CD8-positive, alpha-beta memory T cell (primary cell): ENCODE measurements at places on chromosomes 6 and 20.

DNA sequence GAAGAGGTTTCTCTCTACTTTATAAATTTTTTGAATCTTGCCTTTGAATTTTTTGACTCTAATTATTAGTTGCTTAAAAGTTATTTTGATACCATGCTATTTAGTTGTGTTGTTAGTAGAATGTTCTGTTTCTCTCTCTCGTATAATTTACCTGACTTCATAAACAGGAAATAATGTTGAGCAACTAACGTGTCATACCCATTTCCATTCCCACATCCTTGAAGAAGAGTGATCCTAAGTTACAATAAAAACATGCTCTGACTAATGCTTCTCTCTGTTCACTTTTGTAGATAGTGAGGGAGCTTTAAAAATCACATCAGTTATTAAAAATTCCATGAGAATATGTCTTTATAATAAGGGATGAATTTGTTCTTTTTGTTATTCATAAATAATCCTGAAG, 69.7 kb downstream of the SAMD5 start:
- no peak overlapping the region for H3K4me3 ChIP-seq
- H3K27ac ChIP-seq, result no peak overlapping the region
- H3K4me1 ChIP-seq, result no peaks in the 10 kb centered on the region
- H3K27me3 ChIP-seq, result no peaks in the 10 kb centered on the region
- no peaks in the 10 kb centered on the region for H3K36me3 ChIP-seq

DNA sequence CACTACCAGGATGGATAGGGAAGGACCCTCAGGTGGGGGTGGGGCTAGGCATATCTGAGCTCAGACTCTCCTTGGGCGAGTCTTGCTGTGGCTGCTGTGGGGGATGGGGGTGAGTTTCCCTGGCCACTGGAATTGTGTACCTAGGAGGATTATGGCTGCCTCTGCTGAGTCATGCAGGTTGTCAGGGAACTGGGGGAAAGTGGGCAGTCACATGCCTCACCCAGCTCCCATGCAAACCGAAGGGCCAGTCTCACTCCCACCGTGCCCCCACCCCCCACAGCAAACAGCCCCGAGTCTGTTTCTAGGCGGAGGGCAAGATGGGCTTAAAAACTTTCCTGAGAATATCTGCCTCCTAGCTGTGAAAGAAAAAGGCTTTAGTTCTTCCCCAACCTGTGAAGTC, 210.3 kb upstream of the FERMT1 start:
- H3K27me3 ChIP-seq, result no peaks in the 10 kb centered on the region
- no peak overlapping the region for H3K4me3 ChIP-seq
- no peaks in the 10 kb centered on the region for H3K4me1 ChIP-seq
- DNase-seq, result no peak

DNA sequence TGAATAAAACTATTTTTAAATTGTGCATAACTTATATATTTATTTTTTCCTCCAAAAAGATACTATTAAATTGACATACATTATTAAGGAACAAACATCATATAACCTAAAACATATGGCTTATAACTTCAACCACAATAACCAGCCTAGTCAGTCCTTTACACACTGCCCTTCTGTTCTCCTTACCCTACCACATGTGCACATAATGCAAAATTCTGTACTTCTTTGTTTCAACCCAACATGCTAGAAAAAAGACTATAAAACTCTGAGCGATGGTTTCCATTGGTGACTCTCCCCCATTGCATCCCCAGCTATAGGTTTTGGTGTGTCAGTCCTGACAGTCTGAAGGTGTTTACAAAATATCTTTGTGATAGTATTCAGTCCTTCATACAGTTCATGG, 14.8 kb upstream of the TTK start:
- no peaks in the 10 kb centered on the region for H3K36me3 ChIP-seq
- H3K27ac ChIP-seq, result no peak overlapping the region
- no peaks in the 10 kb centered on the region for H3K4me1 ChIP-seq

DNA sequence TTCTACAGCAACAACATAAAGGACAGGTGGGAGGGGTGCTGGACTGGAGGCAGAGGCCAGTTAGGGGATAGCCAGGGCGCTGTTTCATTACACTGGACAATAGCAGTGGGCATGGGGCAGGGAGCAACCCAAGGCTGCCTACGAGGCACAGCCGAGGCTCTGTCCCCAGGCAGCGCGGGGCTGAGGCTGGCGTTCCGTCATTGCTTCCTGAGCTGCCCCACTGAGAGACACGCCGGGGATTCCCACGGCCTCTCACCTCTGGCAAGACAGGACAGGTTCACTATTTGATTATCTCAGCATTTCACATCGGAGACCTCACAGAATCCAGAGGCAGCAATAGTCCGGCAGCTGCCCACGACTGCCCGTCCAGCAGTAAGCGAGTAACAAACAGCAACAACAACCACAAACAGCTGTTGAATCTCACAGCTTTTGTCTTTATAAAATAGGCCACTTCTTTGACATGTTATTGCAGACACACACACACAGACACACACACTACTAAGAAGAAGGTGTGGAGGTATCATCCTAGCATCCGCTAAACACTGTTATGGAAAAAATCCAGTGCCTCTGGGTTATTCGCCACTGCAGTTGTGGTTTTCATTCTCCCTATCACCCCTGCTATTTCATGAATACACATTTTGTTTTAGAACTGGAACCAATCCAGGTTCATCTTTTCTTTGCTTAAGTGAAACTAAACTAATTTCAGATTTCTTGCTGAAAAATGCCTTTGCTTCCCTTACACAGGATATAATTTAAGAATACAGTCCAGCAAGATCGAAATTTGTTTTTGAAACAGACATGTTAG, 19.5 kb downstream of the KIF25 start:
- no peak overlapping the region for H3K27ac ChIP-seq
- DNase-seq, result no peak
- no peaks in the 10 kb centered on the region for H3K27me3 ChIP-seq
- no peak overlapping the region for H3K4me3 ChIP-seq

DNA sequence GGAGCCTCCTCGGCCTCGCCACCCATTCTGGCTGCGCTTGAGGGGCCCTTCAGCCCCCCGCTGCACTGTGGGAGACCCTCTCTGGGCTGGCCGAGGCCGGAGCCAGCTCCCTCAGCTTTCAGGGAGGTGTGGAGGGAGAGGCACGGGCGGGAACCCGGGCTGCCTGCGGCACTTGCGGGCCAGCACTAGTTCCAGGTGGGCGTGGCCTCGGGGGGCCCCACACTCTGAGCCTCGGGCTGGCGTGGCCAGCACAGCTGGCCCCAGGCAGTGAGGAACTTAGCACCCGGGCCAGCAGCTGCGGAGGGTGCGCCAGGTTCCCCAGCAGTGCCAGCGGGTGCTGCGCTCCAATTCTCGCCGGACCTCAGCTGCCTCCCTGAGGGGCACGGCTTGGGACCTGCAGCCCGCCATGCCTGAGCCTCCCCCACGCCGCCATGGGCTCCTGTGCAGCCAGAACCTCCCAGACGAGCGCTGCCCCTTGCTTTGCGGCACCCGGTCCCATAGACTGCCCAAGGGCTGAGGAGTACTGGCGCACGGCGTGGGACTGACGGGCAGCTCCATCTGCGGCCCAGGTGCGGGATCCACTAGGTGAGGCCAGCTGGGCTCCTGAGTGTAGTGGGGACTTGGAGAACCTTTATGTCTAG, 6.5 kb downstream of the MUC22 start:
- no peak for DNase-seq
- no peaks in the 10 kb centered on the region for H3K27me3 ChIP-seq
- no peaks in the 10 kb centered on the region for H3K36me3 ChIP-seq
- H3K27ac ChIP-seq, result no peak overlapping the region
- no peaks in the 10 kb centered on the region for H3K4me1 ChIP-seq

DNA sequence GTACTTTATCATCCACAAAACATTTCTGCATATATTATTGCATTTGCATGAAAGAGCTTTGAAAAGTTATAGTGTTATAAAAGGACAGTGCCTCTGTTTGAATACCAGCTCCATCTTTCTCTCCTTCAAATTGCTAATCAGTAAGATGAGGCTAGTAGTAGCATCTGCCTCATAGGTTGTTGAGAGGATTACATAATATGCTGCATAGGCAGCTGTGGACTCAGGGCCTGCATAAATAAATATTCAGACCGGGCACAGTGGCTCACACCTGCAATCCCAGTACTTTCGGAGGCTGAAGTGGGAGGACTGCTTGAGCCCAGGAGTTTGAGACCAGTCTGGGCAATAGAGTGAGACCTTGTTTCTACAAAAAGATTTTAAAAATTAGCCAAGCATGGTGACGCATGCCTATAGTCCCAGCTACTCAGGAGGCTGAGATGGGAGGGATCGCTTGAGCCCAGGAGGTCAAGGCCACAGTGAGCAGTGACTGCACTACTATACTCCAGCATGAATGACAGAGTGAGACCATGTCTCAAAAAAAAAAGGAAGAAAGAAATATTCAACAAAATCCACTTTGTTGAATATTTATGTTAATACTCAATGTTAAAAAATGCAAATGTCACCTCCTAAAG, 18.3 kb upstream of the SEC63 start:
- DNase-seq, result no peak
- no peaks in the 10 kb centered on the region for H3K36me3 ChIP-seq
- H3K4me1 ChIP-seq, result no peaks in the 10 kb centered on the region
- no peaks in the 10 kb centered on the region for H3K27me3 ChIP-seq
- no peak overlapping the region for H3K27ac ChIP-seq
- H3K4me3 ChIP-seq, result no peak overlapping the region
